Stimulated activated CD8-positive, alpha-beta memory T cell treated with anti-CD3 and anti-CD28 coated beads, Interleukin-4, amount 100 ng/mL, for 1 hour (primary cell): ENCODE measurements at places on chromosomes 1 and 21.

DNA sequence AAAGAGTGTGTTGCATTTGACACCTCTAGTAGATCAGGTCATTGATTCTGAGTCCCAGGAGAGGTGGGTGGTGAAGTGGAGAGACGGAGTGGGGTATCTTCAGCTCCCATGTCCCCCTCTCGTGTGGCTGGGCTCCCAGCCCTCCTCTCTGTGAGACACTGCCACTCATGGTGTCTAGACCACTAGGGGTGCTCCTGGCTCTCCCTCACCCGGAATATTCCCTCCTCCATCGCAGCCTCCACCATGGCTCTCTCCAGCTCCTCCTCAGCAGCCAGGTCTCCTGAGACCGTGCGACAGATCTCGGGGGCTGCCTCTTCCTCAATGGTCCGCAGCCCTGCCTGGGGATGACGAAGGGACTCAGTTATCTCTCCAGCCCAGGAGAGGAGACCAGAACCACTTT is 20.6 kb upstream of the KIF21B start:
- no peak for DNase-seq

GRCh38 chr21:42089093-42089631 is 18.0 kb downstream of the UMODL1 start:
- DNase-seq: no peak

GRCh38 chr1:20956272-20956671 is 169.2 kb upstream of the HP1BP3 start:
- DNase-seq: no peak

DNA sequence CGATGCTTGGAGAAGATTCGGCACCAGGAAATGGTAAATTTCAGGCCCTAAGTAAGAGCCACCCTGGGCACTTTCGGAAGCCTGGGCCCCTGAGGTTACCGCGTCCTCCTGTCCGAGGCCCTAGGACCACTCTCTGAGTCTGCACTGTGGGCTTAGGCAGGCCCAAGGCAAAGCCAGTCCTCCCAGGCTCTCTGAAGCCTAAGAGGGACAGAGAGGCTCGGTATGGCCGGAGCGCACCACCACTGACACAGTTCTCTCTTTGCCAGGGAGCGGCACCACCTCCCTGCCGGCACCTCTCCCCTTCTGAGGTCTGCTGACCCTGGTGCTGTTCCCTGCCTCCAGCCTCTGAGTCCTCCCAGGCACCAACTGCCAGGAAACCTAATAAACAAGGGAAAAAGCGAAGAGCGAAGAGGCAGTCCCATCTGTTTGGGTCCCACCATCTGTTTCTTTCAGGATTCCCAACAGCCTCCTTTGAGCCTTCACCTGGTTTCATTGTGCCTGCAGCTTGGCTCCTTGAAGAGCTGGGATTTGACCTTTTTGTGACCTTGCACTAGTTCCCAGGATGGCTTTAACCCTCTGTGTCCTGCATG is 57.7 kb downstream of the VWA5B1 start:
- DNase-seq: no peak

DNA sequence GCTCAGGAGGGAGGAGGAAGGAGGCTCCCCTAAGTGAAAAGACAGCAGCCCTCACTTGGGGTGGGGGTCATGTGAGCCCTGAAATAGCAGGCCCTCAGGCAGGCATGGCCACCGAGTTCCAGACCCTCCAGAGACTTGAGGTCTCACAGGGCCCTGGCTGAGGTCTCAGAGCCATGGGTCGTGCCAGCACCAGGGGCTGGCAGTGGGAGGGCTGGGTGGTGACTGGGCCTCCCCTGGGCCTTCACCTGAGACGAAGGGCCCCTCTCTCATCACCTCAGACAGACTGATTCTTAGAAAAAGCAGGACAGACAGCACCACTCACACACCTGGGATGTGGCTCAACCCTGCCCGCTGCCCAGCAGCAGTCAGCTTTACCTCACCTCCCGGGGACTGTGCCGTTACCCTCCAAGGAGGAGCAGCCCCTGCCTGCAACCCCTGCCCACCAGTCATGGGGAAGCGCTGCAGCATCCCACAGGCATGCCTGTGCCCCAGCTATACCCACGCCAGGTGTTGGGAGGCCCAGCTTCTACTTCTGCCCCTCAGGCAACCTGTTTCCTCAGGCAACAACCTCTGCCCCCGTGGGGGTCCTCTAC is 42.6 kb upstream of the LRP8 start:
- DNase-seq: no peak

DNA sequence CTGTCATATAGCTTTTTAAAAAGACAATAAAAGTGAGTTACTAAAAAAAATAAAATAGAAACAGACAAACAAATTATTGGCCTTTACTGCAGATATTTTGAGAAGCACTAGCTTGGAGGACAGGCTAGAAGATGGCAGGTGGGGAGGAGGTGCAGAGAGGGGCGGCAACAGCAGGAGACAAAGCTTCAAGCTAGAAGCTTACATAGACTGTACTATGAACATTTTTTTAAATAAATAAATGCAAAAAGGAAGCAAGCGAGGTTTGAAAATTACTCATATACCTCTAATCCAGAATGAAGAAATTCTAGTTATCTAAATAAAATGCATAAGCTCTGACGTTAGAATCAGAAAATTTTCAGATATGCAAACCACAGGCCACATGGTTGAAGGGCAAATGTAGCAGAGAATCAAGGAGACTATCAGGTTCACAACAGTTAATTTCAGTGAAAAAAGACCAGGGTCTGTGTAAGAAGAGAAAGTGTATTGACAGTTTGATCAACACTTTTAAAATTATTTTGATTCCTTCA is 54.9 kb downstream of the NRIP1 start:
- DNase-seq: no peak

DNA sequence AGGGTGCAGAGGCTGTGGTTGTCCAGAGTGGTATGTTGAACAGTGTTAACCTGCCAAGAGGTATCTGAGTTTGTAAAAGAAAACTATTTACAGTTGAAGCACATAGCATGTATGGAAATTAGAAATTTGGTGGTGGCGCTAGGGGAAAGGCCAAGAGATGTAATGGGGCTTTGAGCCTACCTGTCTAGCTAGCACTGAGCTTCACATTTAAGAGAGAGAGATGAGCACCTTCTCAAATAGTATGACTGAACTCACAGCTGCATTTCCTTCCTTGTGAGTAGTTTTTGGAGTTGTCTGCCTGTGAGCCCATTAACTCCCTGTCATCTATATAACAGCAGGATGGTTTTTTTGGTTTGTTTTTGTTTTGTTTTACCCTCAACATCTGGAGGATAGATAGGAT is 4.0 kb downstream of the CLIC4 start:
- no peak for DNase-seq

GRCh38 chr21:41634211-41634694 is 126.3 kb upstream of the TMPRSS2 start:
- no peak for DNase-seq
